Sigmoid colon (tissue), 7 donors: ENCODE measurements at places on chromosomes 16 and 17. TPM values are rescaled to one million over a fixed set of nuclear protein-coding genes. Genes with fewer than 3 reads are reported as not detected.

The STH gene
- not detected for total RNA-seq

The C17orf100 gene
- total RNA-seq = 1.3 TPM

The CXCL16 gene
- 6.0 TPM for total RNA-seq

The PIRT gene
- total RNA-seq = 3.1 TPM

The DHRS7C gene
- not detected for total RNA-seq

The SARM1 gene
- 8.6 TPM for total RNA-seq

The NECAB2 gene
- 3.1 TPM for total RNA-seq

The AOC2 gene
- 1.5 TPM for total RNA-seq

The TPSAB1 gene
- 10.2 TPM for total RNA-seq

The DPEP2 gene
- total RNA-seq = 2.5 TPM

The IL21R gene
- total RNA-seq = not detected

The SLC13A2 gene
- not detected for total RNA-seq

The KRTAP16-1 gene
- not detected for total RNA-seq

The CIITA gene
- 4.9 TPM for total RNA-seq

The CFAP97D1 gene
- total RNA-seq = not detected

The SPATA32 gene
- total RNA-seq = not detected

The FBXL20 gene
- 19.3 TPM for total RNA-seq

The DUSP14 gene
- 20.1 TPM for total RNA-seq

The PITPNM3 gene
- total RNA-seq = 13.6 TPM

The PDE6G gene
- not detected for total RNA-seq

The CDH11 gene
- total RNA-seq = 146 TPM

The CCL18 gene
- 1.4 TPM for total RNA-seq

The SLC16A13 gene
- 1.1 TPM for total RNA-seq

The TRIM16 gene
- 22.5 TPM for total RNA-seq

The USP31 gene
- total RNA-seq = 20.2 TPM

The ACAP1 gene
- total RNA-seq = 1.1 TPM

The OR2C1 gene
- total RNA-seq = 1.4 TPM

The TBC1D3G gene
- not detected for total RNA-seq

The CSF3 gene
- total RNA-seq = not detected

The KRTAP3-2 gene
- total RNA-seq = not detected
